ENCODE measurements at places on chromosomes 16 and 17.

DNA sequence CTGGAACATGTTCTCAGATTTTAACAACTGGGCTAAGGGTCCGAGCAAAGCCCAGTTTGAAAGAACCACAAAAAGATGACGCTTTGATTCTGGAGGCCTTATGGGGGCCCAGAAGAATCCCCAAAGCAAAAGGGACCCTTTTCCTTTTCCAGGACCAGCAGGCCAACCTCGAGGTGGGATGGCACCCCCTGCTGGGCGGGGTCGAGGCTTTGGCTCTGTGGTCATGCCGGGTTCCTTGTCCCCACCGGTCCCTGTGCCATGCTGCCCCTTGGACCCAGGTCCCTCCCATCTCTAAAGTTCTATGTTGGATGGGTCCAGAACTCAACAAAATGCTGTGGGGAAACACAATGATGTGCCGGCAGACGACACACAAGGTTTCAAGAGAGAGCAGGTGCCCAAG lies 30.9 kb downstream of the TMEM204 start:
- DNase-seq: no peak

DNA sequence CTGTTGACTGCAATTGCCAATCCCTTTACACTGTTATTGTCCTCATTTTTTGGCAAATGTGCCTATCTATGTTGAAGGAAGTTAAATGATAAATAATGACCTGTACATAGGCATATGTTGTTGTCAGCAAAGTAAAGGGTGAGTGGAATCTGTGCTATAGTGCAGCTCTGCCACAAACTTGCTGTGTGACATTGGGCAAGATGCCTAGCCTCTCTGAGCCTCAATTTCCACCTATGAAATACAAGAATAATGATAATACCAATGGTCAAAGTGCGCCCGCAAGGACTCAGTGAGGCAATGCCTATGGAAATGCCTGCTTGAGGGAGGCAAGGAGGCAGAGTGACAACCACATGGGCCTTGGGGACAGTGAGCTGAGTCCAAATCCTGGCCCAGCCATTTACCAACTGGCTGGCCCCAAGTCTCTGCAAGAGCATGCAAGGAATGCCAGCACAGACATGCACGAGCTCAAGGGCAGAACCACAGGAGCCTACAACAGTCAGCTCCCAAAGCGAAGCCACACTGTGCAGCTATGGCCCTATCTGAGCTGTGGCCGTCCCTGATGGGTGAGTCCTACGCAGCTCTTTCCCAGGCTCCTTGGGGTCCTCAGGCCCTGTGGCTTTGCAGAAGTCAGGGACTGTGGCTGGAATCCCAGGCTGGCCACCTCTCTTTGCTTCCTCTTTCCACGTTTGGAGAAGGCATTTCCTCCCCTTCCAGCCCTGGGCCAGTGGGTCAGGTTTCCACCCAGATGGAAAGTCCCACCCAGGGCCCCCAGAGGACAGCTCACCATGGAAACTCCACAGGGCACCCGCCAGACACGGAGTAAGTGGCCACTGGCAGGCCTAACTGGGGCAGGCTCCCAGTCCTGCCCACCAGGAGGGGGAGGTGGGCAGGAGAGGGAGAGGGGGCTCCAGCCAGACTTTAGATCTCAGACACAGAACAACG lies 82.1 kb downstream of the ZNF423 start:
- no peak for DNase-seq

DNA sequence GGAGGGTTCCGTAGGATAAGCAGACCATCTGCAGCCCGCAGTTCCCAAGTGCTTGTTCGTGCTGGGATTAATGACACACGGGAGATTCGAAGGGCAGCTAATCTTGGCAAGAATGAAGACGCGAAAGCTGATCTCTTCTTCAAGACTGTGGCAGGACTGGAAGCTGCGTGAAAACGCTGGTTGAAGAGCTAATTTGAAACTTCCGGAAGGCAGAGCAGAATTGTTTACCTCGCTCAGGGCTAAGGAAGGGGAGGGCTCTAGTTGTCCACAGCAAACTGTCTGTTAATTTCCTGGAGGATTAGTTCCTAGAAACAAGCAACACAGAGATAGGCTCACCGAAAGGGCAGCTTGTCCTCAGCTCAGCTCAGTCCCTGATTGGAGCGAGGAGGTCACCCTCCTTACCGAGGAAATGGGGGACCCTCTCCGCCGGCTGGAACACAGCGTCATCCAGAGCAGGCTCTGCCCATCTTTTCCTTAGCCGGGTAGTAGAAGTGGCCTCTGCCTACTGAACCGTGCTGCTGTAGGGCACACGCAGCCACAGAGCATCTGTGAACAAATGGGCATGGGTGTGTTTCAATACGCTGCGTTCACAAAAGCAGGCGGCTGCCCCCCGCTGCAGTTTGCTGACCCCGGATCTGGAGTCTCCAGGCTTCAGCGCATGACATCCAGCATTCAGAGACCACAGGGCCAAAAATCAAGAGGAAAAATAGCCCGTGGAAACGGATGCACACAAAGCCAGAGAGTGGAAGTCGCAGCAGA lies 16.7 kb upstream of the BAIAP2 start:
- DNase-seq: no peak

- DNase-seq: no peak
Observed at GRCh38 chr17:17377071-17377967, 74.1 kb downstream of the NT5M start.

GRCh38 chr17:57276621-57277020 lies 20.3 kb downstream of the MSI2 start:
- DNase-seq: no peak

DNA sequence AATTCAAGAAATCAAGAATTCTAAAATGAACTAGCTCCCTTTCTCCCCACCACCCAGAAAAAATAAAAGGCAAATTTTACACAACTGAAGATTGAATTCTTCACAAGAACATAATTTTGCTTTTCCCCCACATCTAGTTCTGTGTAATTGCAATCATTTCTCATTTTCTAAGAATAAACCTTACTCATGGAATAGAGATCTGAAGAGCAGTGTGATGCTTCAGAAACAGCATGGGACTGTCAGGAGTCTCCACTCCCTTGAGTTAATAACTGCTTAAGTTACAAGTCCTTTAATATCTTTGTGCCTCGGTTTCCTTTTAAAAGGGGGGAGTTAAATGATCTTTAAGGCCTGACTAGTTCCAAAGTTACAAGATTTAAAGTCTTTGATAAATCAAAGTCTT lies 53.7 kb downstream of the CACNG1 start:
- no peak for DNase-seq

DNA sequence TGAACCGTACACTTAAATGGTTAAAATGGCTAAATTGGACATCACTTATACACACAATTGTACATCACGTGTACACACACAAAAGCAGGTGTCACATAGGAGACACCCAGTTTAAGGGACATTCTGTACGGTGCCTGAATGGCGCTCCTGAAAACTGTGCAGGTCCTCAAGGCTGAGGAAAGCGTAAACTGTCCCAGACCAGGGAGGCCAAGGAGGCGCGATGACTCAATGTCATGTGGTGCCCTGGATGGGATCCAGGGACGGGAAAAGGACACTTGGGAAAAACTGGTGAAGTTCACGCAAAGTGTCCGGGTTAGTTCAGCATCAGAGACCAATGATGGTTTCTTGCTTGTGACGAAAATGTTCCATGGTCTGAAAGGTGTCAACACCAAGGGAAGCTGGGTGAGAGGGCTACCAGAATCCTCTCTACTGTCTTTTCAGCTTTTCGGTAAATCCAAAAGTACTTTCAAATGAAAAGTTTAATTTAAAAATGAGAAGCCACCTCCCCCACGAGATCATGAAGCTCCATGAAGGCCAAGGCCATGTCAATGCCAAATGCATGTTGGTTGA lies 112.2 kb downstream of the CMIP start:
- no peak for DNase-seq

GRCh38 chr16:50678531-50678930 lies 2.6 kb downstream of the SNX20 start:
- no peak for DNase-seq

GRCh38 chr17:77127735-77128361 lies 12.9 kb upstream of the SEC14L1 start:
- DNase-seq: no peak

- peak; percentile 86 for DNase-seq
Observed at GRCh38 chr16:50152807-50153595, at the start of gene TENT4B. Gene TENT4B (plus strand): TSS chr16:50153306. CDS start chr16:50153622, 316 bp downstream.

DNA sequence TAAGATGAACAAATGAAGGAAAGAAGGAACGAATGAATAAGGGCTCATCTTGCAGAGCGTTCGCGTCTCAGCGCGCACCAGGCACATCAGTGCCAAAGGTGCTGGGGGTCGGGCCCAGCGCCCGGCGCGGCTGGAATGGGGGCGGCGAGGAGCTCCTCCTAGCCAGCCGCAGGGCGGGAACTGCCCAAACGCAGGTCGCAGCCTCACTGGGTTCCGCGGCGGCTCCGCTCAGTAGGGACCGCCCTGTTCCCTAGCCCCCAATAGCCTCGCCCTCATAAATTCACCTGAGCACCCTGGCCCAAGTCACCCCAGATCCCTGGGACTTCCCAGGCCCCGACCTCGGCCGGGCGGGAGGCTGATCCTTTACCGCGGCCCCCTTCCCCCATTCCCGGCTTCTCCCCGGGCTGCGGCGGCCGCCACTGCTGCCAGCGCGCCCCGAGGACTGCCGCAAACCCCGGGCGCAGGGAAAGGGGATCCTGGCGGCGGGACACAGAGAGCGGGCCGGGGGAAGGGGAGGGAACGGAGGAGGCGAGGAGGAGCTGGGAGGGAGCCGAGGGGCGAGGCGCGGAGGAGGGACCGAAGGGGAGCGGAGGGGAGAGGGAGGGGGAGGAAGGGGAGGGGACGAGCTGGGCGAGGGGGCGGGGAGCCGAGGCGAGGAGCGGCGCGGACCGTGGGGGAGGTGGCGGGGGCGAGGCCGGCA lies 377 bp upstream of the CRHR1 start:
- DNase-seq: no peak

- DNase-seq: no peak
Observed at GRCh38 chr17:79255926-79256585, 181.4 kb downstream of the ENGASE start.

DNA sequence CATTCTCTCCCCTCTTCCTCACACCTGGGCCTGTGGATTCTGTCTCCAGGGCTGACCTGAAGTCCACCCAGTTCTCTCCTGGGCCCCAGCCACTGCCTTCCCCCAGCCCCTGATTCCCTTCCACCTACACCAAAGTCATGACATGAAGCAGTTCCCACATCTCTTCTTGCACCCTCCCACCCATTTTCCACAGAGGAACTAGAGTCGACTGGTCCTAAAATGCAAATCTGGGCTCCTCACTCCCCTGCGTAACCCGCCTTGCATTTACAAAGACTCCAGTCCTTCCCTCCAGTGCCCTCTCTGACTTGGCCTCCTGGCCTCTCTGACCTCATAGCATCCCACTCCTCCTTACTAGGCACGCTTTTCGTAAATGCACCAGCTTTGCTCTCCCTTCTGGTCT lies 14.8 kb downstream of the COX6A2 start:
- DNase-seq: no peak

DNA sequence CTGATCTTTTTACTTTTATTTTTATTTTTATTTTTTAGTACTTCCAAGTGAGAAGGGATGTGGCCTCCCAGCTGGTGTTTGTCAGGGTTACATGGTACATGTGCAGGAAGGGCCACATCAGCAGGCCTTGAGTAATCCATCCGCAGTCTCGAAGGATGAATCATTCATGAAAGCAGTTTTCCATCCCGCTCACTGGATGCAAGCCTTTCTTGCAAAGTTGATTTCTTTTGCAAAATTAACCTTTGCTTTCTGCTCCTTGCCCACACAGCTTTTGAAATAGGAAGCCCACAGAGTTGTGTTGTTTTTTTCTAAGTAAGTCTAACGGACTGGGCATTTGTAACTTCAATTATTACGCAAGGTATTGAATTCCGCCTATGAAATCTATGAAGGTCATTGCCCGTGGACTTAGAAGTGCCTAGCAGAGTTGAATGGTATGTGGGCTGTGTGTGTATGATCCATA lies 157.4 kb downstream of the PRKCA start:
- DNase-seq: no peak

DNA sequence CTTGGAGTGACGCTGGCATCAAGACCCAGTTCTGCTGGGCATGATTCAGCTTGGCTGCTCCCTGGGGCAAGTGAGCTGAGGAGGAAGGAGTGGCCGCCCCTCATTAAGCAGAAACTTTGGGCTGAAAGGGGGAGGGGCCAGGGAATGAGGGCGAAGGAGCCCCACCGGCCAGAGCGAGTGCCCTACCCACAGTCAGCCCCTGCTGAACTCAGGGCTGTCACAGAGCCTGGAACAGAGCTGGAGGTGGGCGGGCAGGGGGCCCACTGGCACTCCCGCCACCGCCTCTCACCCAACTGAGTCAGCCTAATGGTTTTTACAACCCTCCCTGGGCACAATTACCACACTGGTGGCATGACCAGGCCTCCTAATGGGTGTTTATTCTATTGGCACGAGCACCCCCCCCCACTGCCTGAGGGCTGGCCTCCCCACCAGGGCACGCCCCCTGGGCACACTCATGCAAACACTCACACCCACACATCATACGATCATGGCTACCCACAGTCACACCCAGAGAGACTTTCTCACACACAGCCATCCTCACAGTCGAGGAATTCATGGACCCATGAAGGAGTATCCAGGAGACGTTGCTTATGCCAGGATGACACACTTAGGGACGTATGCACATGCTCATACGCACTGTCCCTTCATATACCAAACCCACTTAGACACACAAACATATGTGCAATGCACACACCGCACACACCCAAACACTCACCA lies 19.2 kb downstream of the UNC119 start:
- DNase-seq: peak; percentile 11

DNA sequence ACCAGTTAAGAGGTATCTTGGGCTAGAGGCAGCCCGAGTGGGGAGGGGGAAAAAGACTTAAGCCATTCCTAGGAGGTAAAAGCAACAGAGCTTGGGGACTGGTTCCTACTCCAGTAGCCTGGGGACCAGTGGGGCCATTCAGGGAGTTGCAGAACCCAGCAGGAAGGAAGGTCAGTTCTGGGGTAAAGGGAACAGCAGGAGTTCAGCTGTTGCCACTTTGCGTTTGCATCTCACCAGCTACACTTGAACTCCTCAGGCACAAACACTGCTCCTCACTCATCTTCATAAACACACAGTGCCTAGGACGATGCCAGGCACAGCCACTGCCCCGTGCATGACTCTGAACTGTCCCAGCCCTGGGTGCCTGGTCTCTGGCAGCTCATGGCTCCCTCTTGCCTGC lies 4.0 kb downstream of the HAP1 start:
- no peak for DNase-seq

DNA sequence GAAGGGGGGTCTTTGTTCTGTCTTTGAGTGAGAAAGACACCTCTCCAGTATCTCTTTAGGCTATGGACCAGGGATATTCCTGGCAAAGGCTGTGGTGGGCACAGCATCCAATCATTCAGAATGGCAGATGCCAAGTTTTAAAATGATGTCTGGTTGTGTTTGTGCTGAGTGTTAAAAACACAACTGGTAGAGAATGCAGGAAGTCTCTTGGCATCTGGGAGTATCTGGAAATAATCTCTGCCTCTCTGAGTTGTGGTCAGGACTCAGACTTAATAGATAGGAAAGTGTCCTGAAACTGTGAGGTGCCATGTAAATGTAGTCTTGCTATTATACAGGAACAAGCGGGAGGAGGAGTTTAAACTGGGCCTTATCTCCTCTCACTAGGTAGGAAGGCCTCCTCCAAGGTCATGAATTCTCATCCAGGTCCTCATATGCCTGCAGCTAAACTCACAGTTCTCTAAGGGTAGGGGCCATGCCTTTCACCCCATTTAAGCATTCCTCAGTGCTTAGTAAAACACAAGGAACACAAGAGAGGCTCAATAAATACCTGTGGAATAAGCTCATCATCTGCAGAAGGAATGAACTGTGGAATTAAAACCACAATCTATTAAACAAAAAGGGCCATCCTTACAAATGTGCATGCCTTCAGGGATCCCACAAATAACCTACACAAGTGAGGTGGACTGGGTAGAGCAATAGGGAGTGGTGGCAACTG lies 317.6 kb downstream of the CBLN1 start:
- DNase-seq: peak; percentile 85
